Peyer's patch (tissue), 4 donors: ENCODE measurements at places on chromosomes 2 and 18. TPM values are rescaled to one million over a fixed set of nuclear protein-coding genes. Genes with fewer than 3 reads are reported as not detected.

- no peak for DNase-seq
These were observed 127.4 kb downstream of the RTTN start for GRCh38 chr18:70078106-70078505.

DNA sequence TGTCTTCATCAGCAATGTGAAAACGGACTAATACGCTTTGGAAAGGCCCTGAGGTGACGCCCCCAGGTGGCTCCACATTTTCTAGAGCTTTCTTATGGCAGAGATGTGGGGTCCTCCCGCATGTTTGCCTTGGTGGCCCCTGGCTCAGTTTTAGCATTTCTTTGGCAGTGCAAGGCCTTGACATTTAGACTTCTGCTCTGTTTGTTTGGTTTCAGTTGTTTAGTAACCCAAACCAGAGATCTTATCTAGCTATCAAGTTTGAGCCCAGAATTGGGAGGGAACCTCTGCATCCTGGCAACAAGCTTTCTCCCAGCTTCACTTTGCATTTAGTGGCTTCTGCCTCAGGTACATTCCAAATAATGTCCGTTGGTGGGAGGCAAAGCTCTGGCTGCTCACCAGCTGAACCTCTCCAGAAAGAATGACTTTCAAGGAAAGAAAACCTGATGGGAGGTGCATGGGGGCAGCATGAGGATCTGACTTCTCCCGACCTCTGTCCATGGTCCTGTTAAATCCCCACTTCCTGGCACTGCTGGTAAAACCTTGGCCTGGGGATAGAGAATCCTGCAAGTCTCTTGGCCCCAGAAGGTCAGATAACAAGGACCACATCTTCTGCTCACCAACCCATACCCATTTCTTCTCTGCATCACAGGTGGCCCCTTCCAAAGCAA lies 12.0 kb upstream of the MBP start:
- DNase-seq, result peak; percentile 2

DNA sequence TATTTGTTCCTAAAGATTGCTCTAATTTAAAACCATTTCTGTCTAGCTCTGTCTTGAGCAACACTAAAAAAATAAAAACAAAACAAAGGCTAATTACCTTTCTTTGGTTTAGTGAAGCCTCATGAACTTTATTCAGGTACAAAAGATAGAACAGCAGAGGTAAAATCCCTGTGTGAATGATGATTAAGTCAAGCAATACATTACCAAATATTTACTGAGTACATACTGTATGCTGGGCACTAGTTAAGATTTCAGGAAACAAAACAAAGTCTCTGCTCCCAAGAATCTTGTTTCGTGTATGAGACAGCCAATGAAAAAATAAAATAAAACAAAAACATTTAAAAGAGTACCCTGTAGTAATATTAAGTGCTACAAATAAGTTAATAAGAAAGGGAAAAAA lies 257.5 kb downstream of the RND3 start:
- DNase-seq, result no peak

- DNase-seq, result no peak
These were observed 310.4 kb upstream of the CCDC68 start for GRCh38 chr18:55269622-55270021.

- no peak for DNase-seq
These were observed 156.7 kb downstream of the KLHL29 start for GRCh38 chr2:23541503-23542229.

DNA sequence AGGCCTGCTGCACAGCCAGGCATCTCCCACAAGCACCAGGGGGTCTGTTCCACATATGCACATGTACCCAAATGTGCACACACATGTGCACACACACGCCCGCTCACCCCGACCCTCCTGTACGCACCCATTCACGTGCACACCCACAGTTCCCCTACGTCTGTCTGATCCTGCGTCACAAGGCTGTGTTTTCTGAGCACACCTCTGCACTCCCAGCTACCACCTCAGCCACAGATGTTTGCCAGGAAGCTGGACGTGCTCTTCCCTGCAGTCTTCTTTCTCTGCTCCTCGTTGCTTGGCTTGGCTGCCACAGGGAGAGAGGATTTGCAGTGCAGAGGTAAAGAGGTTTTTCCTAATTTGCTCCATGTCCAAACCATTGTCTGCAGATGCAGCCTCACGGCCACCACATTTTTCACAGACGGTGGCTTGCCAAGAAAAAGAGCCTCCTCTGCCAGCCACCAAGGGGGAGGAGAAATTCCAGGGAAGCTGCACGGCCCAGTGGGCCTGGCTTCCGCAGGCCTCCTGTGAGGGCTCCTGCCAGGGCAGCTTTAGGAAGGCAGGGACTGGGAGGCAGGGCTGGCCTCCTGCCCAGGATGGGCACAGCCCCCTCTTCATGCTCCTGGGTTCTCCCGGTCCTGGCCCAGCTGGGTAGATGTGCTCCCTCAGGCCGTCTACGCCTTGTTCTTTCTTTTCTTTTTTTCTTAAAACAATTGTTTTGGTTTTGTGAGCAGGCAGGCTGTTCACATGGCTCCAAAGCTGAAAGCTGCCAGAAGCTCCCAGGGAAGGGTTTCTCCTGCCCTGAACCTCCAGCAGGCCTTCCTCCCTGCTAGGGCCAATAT lies 29.3 kb upstream of the HS6ST1 start:
- no peak for DNase-seq

GRCh38 chr2:99891428-99891780 lies 251.0 kb downstream of the AFF3 start:
- no peak for DNase-seq

DNA sequence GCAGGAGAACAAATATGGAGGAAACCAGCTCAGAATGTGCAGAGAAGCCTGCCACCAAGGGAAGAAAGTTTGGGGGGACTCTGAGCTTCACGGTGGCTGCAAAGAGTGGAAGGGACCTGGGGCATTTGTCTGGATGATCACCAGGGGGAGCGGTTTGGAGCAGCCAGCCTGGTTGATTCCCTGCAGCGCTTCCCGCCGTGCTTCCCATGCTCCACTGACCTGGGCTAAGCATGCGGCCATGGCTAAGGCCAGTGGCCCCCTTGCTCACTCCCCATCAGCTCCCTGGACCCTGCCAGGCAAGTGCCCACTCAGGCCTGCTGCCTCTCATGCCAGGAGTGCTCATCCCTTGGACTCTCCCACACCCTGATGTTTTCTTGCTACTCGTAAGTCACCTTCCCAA lies 27.0 kb downstream of the NTSR2 start:
- DNase-seq, result no peak

GRCh38 chr2:14234911-14235310 lies 397.6 kb upstream of the LRATD1 start:
- no peak for DNase-seq

GRCh38 chr18:46406539-46406932 lies 250.5 kb downstream of the LOXHD1 start:
- no peak for DNase-seq

- DNase-seq, result no peak
These were observed 63.5 kb upstream of the NFE2L2 start for GRCh38 chr2:177328056-177328455.

DNA sequence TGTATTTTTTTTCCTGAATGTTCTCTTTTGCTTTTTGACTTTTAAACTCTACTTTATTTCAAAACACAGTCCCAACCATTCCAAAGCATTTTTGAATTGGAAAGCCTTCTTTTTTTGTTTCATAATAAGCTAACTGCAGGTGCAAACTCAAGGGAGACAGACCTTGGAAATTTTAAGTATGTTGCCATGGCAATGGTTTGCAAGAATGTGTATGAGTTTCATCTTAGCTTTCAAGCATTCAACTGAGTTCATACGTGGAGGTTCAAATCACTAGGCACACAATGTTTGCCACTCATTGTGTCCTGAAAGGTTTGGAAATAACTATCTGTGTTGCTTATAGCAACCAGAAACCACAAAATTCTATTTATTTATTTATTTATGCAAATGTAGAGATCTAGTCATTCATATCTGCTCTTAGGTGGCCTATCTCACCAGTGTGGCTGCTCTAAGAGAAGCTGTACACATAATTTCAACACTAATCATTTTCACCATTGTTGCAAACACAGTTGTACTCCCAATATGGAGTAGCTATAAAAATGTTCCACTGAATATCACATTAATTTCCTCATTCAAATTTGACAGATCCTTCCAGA lies 805.7 kb upstream of the FSHR start:
- DNase-seq, result no peak

- DNase-seq, result peak; percentile 19
These were observed 423.8 kb upstream of the MEX3C start for GRCh38 chr18:51621113-51621863.

DNA sequence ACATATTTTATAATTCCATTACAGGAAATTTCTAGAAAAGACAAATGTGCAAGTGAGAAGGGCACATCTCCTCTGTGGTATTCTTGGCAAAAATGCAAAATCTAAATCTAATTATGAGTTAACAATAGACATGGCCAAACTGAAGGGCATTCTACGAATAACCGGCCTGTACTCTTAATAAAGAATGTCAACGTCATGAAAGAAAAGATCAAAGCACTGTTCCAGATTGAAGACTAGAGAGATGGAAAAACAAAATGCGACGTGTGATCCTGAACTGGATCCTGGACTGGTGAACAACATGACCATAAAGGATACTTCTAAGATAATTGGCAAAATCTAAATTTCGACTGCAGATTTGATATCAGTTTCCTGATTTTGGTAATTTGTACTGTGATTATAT lies 3.0 kb downstream of the CDKL4 start:
- no peak for DNase-seq

DNA sequence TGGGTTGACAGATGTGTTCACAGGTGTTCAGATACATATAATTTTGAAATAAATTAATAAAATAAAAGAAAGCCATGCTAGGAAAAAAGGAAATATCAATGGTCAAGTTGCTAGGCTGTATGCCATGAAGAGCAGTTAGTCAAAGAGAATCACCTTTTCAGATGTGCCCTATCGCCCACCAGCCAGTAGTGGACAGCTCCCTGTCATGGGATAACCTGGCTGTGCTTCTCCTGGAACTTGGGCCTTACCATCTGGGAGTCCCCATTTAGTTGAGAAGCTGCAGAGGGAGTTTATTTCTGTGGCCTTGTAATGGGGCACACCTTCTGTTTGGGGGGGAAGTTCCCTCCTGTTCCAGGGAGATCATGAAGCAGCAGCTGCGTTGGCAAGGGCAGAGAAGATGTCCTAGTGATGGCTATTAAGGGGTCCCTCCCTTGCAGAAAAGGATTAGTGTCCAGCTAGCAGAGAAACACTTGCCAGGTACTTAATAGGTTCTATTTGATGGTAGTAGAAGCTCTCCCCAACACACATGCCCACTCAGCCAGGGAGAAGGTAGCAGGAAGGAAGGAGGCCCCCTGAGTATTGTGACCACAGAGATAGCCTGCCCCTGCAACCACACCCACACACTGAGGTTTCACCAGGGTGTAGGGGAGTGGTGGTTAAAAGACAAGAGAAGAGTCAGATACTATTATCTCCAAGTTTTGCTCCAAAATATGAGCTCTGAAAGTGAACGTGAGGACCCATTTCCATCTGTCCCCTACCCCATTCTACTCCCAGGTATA lies 117.7 kb downstream of the B3GNT2 start:
- peak; percentile 65 for DNase-seq

- no peak for DNase-seq
These were observed 12.7 kb upstream of the IL18R1 start for GRCh38 chr2:102342888-102343287.

DNA sequence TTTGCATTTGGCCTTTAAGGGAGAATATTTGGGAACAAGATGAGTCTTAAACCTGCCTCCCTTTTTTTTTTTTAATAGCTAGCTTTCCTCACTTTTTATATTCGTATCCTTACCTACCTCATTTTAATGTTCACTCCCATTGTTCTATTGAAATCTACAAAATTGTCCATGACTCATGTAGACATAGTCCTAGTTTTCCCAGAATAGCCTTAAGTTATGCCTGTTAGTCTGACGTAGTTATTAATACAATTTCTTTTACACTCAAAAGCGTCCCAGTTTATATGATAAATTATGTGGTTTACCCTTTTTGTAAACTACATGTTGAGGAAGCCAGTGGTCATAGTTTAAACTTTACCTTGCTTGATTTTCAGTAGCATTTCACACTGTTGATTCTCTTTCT lies 73.4 kb downstream of the UBR3 start:
- no peak for DNase-seq

DNA sequence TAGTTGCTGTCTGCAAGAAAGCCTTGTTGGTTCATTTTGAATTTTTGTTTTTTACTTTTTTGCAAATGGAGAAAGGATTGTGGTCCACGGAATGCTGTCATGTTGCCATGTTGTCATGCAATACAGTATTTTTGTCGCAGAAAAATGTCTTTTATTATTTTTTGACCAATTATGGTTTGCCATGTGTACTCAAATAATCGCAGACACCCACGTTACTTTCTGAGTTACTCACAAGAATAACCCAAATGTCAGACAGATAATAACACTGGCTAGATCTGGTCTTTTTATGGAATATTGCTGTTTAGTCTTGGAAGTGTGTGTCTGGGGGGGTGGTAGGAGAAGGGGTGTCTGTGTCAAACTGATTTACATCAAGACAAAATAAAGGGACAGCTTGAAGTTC lies 188.9 kb downstream of the LTBP1 start:
- no peak for DNase-seq

DNA sequence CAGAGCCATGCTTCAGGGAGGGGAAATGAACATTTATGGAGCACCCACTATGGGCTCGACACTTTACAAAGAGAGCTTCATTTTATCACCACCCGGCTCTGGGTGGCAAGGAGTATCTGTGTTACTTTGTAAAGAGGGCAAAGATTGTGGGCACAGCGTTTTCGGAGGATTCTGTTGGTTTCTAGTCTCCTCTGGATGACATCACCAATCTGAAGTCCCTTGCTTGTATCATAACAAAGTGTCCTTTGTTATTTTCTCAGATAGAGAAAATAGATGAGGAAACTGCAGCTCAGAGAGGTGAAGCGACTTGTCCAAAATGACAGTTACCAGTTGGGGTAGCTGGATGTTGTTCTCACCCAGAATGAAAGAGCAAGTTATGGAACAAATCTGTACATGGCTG lies 162.8 kb downstream of the GLI2 start:
- DNase-seq, result no peak

- no peak for DNase-seq
These were observed 417.2 kb downstream of the CDH7 start for GRCh38 chr18:66167829-66168684.

GRCh38 chr2:85804583-85804982 lies 50.8 kb downstream of the ATOH8 start:
- no peak for DNase-seq

- no peak for DNase-seq
These were observed 128.7 kb downstream of the UXS1 start for GRCh38 chr2:106065268-106065982.

Gene TLX2
- total RNA-seq, result 1.7 TPM

Gene G6PC2
- not detected for total RNA-seq

Gene VWA3B
- not detected for total RNA-seq

Gene CDH2
- total RNA-seq, result 0.66 TPM

Gene NBAS
- total RNA-seq, result 63.6 TPM

Gene GPR45
- not detected for total RNA-seq

Gene DUSP19
- total RNA-seq, result 1.9 TPM

Gene CCDC85A
- total RNA-seq, result 1.7 TPM
